Activated CD4-positive, alpha-beta T cell treated with anti-CD3 and anti-CD28 coated beads, Interleukin-2, amount 50 U/mL, for 1 hour (primary cell): ENCODE measurements at places on chromosomes 1 and 21.
A peak's percentile ranks its signal among the peaks of the same experiment; 100 is the strongest.

DNA sequence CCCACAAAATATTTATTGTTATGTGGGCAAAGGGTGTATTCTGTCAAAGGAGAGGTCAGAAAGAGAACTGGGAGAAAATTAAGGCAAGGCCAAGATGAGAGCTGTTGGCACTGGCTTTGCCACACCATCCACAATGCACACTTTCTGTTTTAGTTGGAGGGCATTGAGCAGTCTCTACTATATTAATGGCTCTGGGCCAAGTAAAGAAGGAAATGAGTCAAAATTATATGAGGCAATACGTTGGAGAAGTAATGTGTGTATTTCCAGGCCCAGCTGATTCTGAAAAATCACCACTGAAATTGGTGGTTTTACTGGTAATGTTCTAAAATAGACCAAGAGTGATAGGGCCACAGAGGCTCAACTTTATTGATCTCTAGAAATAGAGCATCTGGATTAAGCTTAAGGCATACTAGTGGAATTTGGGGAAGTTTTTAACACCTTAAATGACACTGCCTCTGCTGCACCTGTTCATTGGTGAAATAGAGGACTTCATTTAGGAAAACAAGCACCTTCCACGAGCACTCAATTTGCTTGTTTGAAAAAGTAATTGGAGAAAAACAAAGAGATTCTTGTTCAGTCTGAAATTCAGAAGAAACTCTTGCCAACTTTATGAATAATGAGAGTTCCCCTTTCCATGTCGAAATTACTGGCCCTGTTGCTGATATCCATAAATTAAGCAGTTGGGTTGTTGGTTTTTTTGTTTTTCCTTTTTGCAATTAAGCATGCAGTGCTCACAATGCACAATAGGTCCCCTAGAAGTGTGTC lies 424.9 kb downstream of the ADGRL2 start:
- DNase-seq, result no peak

DNA sequence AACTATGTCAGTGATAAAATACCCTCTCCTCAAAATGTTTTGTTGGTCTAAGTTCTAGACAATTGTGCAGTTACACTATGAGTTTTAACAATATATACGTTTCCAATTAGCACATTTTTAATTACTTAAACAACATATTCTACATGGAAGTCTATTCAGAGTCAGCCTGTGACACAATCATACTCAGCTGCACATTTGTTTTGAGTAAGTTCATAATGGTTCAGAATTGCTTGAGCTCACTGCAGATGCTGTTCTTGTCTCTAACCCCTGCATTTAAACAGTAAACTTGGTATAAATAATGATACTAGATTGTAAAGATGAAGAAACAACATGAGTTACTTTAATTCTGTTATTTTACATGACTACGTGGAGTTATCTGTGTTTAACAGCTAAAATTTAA lies 30.6 kb downstream of the CDKN2C start:
- DNase-seq, result no peak

DNA sequence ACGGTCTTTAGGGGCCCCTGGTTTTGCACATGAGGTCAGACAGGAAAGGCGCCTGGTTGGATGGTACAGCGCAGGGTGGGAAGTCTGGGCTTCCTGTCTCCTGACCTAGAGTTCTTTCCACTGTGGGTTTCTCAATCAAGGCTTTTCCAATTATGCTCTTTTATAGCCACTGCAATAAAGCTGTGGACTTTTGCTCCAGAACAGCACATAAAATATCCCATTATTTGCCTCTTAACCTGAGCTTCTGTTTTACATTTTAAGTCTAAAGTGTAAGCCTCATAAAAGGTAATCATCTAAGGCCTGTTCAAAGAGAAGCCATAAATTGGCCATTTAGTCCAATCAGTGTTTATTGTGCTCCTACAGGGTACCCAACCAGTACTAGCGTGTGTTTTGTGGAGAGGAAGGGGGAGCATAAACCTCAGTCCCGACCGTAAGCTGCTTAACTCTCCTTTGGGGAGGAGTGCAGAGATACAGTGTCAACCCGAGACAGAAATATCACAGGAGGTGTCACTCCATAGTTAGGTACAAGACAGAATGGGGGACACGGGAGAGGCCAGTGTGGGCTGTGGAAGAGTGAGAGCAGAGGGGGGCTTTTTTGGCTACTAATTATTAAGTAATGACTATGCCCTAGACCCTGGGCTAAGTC lies 270.0 kb downstream of the TRABD2B start:
- no peak for DNase-seq

DNA sequence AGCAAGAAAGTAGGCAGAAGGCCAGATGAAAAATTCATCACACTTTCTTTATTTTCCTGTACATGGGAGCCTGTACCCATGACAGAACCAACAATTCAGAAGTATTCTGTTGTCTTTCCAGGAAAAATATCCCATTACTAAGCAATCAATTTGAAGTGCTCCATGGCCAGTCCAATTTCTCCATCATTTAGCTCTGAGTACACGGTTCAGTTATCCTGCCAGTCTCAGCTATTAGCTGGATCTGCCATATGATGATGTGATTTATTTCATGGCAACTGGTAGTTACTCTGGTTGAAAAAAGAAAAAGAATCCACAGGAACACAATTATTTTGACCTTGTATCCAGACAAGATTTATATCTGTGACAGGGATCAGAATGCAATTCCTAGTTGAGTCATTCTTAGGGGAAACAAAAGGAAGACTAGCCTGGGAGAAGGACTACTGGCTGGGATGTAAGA lies 70.6 kb upstream of the GORAB start:
- DNase-seq, result no peak

GRCh38 chr1:113904293-113904673 lies 316 bp downstream of the AP4B1 start:
- no peak for DNase-seq

- no peak for DNase-seq
Measured at GRCh38 chr1:46455951-46456350, 33.7 kb upstream of the DMBX1 start.

- DNase-seq, result no peak
Measured at GRCh38 chr1:155864393-155864792, 5.0 kb downstream of the SYT11 start.

DNA sequence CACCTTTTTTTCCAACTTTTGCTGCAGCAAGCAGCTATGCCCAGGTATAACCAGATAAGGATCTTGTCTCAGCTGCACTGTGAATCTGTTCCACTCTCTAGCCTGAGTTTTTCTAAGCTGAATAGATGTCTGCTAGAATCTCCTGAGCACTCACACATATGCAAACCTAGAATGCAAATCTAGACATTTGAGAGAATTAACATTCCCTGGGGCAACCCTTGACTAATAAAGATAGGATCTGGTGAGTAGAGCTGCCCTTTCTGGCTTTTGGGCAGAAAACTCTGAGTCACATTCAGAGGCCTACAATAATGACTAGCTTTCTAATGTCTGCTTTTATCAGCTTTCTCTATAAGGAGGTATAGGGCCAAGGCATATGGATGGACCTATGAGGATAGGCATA lies 61.4 kb upstream of the BARHL2 start:
- no peak for DNase-seq

DNA sequence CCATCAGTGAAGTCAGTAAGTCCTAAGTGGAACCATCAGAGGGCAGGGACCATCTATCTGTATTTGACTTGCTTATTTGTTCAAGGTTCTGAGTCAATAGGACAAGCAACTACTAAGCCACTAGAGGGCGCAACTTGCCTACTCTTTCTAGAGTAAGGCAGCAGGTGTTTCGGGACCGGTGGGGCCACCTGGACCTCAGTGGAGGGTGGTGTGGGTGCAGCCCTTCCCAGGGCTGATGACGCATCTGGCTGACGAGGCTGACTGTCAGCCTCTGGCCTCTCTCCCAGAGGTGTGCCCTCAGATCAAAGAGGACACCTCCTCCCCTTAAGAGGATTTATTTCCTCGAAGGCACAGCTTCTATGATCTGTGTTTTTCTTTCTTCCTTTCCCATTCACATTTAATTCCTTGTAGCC lies 6.6 kb downstream of the CBR3 start:
- DNase-seq, result peak; percentile 83

- no peak for DNase-seq
Measured at GRCh38 chr1:67371043-67371442, 59.2 kb downstream of the SERBP1 start.

DNA sequence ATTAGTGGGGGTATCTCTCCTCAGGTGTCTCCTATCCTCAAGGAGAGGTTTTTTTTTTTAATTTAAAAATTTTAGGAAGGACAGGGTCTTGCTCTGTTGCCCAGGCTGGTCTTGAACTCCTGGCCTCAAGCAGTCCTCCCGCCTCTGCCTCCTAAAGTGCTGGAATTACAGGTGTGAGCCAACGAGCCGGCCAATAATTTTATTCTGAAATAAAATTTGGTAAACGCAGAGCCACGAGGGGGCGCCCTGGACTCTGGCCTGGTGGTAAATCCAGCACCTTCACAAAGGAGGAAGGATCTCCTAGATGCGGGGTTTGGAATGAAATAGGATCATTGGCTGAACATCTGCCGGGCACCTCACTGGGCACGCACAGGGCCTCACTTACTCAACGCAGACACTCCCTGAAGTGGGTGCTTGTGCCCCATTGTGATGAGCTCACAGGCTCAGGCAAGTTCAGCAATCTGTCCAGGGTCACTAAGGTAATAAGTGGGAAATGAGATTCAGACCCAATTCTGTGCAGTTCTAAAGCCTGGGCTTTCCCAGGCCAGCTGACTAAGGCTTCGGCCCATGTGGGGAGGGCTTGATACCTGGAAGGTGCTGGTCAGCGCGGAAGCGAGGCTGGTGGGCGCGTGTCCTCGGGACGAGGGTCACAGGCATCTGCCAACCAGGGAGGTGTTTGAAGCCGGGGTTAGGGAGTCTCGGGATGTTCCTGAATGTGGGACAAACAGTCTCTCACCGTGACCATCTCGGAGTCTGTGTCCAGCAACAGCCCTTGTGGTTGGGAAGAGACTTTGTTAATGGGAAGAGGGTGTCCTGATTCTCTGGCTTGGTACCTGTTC lies 32.7 kb upstream of the ETV3 start:
- peak; percentile 44 for DNase-seq

GRCh38 chr1:219049501-219049900 lies 124.2 kb upstream of the LYPLAL1 start:
- DNase-seq, result no peak

DNA sequence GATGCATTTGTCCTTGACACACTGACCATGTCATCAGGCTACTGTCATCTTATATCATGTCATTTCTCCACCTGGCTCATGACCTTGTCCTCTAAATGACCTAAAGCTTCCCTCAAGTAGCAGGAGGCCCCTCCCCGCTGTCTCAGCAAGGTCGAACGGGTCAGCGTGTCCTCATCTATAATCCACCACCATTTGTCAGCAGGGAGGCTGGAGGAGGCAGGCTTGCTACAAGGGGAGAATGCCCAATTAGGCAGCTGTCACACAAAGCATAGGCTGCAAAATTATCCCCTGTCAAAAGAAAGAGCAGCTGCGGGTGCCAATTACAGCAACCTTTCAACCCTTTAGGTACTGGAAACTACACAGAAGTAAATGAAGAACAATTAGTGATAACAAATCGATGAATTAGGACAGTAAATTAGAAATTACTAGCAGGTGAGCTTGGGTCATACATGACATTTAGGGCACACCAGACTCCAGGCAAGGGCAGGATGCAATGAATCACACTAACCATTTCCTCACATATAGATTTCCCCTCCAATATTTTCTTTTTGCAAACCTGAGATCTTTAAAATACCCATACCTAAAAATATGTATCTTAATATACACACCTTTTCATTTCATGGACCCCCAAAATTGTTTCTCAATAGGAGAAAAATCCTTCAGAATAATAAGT lies 61.2 kb downstream of the NRIP1 start:
- DNase-seq, result no peak

GRCh38 chr1:172909606-172910326 lies 141.0 kb downstream of the TNFSF18 start:
- no peak for DNase-seq

DNA sequence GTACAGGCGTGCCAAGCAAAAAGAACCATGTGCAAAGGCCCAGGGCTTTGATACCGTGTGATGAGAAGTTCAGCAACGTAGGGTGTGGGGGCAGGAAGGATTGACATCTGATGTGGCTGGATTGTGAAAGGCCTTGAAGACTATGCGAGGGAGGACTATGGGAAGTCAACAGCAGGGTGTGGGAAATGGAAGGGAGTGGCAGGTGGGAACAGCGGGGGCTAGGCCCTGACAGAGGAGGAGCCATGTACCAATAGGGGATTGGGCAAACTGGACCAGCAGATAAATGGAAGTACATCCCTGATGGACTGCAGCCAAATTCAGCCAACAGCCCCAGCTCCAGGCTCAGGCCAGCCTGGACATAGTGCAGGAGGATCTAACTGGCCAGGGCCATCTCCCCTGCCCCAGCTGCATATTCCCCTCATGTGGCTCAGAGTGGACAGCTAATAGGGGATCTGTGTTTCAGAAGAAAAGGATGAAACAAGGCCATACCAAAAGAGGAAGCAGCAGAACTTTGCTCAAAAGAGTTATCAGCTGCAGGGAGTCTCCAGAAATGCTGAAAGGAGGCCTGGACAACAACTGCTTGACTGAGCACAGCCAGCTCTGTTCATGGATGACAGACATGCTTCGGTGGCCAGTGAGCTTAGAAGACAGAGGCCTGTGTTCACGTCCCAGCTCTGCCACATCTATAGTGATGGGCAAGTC lies 140.2 kb upstream of the SGIP1 start:
- DNase-seq, result no peak

DNA sequence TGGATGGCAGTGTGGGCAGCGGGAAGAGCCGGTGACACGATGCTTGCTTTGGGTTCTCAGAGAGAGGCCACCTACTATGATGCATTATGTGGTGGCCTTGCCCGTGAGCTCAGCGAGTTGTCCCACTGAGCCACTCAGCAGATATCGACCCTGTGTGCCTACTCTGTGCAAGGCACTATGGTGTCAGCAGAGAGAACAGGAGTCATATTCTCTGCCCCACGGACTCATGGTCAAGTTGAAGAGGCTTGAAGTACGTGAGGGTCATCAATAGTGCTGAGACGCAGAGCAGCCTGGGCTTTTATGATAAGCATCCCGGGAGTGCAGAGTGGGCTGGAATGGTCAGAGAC lies 466.2 kb downstream of the CAMTA1 start:
- DNase-seq, result no peak

DNA sequence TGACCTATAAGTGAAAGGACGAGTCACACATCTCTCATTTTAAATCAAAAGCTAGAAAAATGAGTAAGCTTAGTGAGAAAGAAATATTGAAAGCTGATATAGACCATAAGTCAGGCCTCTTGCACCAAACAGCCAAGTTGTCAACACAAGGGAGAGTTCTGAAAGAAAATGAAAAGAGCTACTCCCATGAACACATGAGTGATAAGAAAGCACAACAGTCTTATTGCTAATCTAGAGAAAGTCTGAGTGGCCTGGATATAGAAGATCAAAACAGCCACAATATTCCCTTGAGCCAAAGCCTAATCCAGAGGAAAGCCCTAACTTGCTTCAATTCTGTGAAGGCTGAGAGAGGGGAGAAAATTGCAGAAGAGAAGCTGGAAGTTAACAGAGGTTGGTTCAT lies 175.0 kb downstream of the SMYD3 start:
- no peak for DNase-seq

GRCh38 chr1:31243501-31244286 lies 4.0 kb upstream of the NKAIN1 start:
- DNase-seq, result no peak

GRCh38 chr1:193216920-193217319 lies 30.5 kb upstream of the B3GALT2 start:
- DNase-seq, result no peak
